ENCODE measurements at places on chromosomes 5 and 9. TPM values are rescaled to one million over a fixed set of nuclear protein-coding genes. Genes with fewer than 3 reads are reported as not detected.

DNA sequence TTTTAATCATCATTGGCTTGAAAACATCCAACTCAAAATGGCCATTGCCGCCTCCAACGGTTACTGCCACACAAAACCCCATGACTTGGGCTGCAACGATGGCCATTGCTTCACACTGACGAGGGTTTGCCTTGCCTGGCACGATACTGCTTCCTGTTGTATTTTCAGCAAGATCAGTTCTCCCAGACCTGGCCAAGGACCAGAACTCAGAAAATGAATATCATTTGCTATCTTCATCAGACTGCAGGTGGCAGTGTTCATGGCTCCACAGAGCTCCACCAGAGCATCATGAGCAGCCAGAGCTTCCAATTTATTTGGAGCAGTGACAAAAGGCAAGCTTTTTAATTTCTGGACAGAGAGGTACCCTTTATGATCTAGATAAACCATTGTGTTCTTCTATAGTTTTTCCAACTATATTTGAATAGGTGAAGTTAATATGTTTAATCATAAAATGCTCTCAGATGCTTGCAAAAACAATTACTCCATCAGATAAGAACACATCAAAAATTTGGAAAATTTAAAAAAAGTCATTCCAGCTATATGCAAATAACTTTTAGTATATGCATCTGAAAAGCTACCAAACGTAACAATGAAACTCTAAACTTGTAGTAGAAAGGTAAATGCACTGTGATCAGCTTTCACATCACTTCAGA is 10.4 kb downstream of the AMACR start:
- peak; percentile 81 for DNase-seq

- no peak for DNase-seq
Observed at GRCh38 chr5:115494570-115495289, 49.8 kb downstream of the FEM1C start.

The APC gene
- 76.4 TPM for total RNA-seq

DNA sequence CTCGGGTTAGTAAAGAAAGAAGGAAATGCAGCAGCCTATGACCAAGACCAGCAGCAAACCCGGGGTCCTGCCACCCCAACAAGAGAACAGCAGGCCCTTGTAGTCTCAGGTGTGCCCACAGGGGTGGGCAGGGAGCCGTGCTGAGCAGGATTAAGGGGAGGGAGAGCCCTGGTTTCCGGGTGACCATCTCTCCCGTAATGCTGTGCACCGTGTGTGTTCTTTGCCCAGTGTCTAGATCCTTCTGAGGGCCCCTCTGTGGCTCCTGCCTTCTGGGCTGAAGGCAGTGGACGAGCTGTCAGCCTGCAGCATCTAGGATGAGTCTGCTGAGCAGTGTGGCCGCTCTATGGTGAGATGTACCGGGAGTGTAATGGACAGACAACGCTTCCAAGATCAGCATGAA is 12.7 kb upstream of the PLEKHG4B start:
- no peak for DNase-seq

DNA sequence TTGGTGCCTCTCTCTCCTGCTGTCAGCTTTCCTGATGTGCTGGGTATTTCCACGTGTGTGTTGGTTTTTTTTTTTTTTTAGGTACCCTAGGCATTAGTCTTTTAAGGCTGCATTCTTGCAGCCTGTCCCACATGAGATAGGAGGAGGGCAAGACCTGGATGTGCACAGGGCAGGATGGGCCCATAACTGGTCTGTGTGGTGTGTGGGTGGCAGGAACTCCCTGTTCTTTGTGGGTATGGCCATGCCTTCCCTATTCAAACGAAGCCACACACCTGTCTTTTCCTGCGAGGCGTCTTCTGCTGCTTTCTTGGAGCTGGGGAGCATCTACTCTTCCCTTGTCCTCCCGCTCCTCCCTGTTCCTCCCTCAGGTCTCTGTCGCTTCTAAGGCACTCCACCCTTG is 6.8 kb downstream of the SYK start:
- DNase-seq = no peak

The SOHLH1 gene
- not detected for total RNA-seq

- no peak for DNase-seq
Observed at GRCh38 chr5:177154003-177154643, 20.6 kb downstream of the NSD1 start.

DNA sequence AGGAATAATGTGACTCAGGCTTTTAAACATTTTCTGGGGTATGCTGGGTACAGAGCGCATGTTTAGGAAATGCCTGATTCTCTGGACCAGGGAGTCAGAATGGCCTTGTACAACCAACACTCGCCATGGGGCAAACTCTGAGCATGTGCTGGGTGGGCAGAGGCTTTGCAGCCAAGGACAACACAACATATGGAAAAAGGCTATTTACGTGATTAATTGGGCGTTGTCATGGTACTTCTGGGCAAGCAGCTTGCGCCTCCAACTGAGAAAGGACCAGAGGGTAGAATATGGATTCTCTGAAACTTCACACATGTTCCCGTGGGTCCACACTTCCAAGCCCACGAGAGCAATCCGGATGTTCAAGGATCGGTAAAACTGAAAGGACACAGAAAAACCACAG is 49.1 kb downstream of the NIPAL4 start:
- DNase-seq = no peak
